ENCODE measurements at places on chromosomes 2 and 18.

- no peak for DNase-seq
Measured at GRCh38 chr18:23857756-23858155, 156.8 kb upstream of the TTC39C start.

DNA sequence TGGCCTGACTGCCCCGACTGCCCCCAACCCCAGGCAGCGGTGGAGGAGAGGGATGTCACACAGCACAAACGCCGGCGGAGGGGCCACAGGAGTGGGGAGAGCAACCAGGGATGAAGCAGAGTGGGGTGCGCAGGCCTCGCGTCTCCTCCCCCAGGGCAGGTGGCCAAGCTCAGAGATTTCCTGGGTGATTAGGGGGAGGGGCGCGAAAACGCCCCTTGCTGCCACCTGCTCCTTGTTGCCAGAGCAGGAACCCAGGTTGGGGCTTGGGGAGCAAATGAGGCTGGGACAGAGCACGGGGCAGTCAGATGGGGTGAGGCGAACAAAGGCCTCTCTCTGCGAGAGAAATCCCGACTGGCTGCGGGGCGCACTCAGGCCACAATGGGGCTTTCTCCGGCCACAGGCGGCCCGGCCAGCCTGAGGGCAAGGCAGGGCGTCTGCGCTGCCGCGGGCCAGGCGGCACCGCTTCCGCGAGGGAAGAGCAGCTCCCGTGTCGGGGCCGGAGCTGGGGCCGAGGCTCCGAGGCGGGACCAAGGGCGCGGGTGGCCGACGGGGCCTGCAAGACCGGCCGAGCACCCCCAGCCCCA lies 11.5 kb downstream of the TEX44 start:
- DNase-seq: no peak

DNA sequence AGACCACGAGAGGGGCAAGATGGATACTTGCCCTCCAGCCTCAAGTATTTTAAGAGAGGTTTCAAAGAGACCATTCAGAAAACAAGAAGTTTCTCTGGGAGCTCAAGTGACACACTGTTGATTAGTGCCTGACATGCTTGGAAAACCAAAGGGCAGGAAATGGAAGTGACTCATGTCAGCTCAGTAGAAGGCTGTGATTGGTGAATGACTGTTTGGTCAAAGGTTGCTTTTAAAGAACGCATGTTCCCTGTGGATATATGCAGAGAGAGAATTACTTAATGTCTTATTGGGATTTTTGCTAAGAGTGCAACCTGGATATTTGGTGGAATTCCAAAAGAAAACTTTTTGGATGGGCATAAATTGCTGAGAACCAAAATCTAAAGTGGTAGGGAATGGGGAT lies 549.9 kb downstream of the XIRP2 start:
- DNase-seq: no peak

DNA sequence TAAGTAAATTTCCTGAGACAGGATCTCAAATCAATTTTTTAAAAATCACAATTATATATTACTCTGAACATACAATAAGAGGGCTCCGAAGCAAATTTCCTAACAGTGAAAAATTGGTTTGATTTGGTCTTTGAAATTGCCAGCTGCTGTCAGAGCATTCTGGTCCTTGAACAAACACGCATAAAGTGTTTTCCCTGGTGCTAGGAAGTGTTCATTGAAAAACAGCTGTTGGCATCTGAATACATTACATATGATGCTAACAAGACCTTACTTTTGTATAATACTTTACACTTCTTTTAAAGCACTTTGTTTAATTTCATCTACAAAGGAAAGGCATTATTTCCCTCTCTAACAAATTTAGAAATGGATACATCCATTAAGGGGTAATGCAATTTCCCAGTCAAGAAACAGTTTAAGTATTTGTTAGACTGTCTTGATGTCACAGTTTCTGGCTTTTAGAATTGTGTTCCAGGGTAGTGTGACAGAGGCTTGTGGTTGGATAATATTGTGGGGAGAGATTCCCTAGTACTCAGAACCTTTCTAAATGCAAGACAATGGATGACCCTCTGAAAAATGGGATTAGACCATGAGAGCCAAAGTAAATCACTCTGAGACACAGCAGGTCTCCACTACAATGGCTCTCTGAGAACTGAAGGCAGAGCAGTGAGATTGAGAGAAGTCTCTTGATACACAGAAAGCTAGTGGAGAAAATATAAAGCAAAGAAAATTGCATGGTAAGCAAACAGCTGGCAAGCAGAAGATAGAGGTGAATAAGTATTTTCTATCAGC lies 299.0 kb downstream of the TRIB2 start:
- DNase-seq: no peak

- no peak for DNase-seq
Measured at GRCh38 chr18:13265911-13266217, 47.3 kb downstream of the LDLRAD4 start.

DNA sequence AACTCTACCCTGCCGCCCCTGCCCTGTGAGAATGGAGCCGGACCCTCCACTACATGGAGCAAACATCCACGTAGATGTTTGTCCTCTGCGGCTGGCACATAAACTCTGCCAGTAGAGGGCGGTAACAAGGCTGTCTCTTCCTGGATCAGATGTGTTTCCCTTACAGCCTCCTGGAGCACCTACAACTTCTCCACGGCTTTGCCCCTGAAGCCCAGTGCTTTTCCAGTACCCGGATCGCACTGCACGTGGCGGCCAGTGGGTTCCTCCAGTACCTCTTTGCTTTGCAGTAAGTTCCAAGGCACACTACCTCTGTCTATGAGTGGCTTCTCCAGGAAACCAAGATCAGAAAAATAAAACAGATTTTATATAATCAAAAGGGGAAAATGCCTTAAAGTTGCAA lies 651.3 kb downstream of the DCDC2C start:
- DNase-seq: no peak

All from CD4-positive, alpha-beta T cell treated with Interleukin-6 for 4 hours (primary cell).